GM12878 (cell line): ENCODE measurements at places on chromosomes 16 and 17. TPM values are rescaled to one million over a fixed set of nuclear protein-coding genes. Genes with fewer than 3 reads are reported as not detected.

The PPM1D gene
- 15.9 and 16.9 TPM in 2 replicates for total RNA-seq

The SHISA9 gene
- 0.05 and 0.18 TPM in 2 replicates for total RNA-seq

The CLEC19A gene
- not detected in 2 replicates for total RNA-seq

The NPIPB12 gene
- 26.4 and 32.4 TPM in 2 replicates for total RNA-seq

The CA7 gene
- not detected in 2 replicates for total RNA-seq

The RAB11FIP4 gene
- total RNA-seq = 27.0 and 28.7 TPM in 2 replicates

The C1QTNF1 gene
- 0.21 and 0.56 TPM in 2 replicates for total RNA-seq

The TEKT5 gene
- total RNA-seq = 0.80 and 2.2 TPM in 2 replicates

The PTX4 gene
- not detected in 2 replicates for total RNA-seq

The ZNF200 gene
- total RNA-seq = 8.7 and 10.4 TPM in 2 replicates

The SLC5A11 gene
- not detected in 2 replicates for total RNA-seq

The ATAD5 gene
- total RNA-seq = 16.0 and 18.0 TPM in 2 replicates

The ZFHX3 gene
- total RNA-seq = 7.8 and 8.6 TPM in 2 replicates

The MT1A gene
- not detected in 2 replicates for total RNA-seq

The SLC12A3 gene
- total RNA-seq = 4.8 and 5.2 TPM in 2 replicates

- H3K27ac ChIP-seq = no peak overlapping the region
- peaks cover 8% of the 10 kb centered on the region for H3K4me1 ChIP-seq
- H3K36me3 ChIP-seq = peaks cover 5% of the 10 kb centered on the region; the same call in 1 of the 2 replicates
Measured at GRCh38 chr16:67100569-67101310, 9.0 kb upstream of the PHAF1 start.

- H3K36me3 ChIP-seq = no peaks in the 10 kb centered on the region
- H3K27me3 ChIP-seq = no peaks in the 10 kb centered on the region
- H3K27ac ChIP-seq = no peak overlapping the region
- DNase-seq = no peak
Measured at GRCh38 chr17:57892820-57893595, 43.2 kb upstream of the MRPS23 start.

DNA sequence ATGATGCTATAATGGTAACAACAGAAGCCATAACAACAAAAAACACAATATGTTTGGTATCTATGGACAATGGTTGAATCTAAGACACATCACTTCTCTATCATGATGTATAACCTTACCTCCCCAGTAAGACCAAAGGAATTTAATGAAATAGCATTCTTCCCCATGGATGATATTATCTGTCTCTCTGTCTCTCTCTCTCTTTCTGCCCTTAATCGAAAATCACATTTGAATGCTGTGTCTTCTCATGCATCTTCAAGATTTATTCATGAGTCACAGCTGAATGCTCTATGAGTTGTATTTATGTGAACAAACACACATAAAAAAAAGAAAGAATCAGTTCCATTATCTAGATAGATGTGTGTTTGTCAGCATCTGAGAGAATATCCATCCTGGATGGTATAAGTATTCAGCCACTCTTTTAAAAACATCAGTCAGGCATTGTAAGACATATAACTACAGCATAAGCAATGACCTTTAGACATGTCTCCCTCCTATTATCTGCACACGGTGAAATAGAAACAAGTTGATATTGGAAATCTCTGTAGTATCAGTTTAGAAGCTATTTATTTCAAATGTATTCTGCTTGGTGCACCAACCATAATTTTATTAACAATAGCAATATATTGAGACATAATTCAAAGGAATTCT lies 433.3 kb downstream of the TOX3 start:
- H3K27me3 ChIP-seq = no peaks in the 10 kb centered on the region
- H3K4me1 ChIP-seq = no peaks in the 10 kb centered on the region
- no peak overlapping the region for H3K27ac ChIP-seq
- DNase-seq = no peak
- H3K36me3 ChIP-seq = no peaks in the 10 kb centered on the region

GRCh38 chr17:65727246-65727645 lies 165.8 kb upstream of the AXIN2 start:
- no peak for DNase-seq
- no peaks in the 10 kb centered on the region for H3K27me3 ChIP-seq
- no peak overlapping the region for H3K27ac ChIP-seq
- no peaks in the 10 kb centered on the region for H3K4me1 ChIP-seq

DNA sequence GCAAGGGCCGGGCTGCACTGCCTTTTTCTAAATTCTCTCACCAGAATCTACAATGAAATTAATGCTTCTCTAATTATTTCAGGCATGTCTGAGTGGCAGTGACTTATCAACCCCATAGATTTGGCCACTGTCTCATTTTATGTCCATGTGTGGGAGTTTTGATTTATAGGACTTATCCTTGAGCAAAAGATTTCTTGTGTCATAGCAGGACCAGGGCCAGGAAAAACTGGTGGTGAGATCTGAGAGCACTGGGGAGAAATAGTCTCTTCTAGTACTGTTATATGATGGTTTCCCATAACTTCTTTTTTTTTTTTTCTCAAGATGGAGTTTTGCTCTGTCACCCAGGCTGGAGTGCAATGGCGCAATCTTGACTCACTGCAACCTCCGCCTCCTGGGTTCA lies 1.5 kb upstream of the KRT23 start:
- no peak overlapping the region for H3K27ac ChIP-seq
- H3K4me3 ChIP-seq = no peak overlapping the region
- H3K36me3 ChIP-seq = no peaks in the 10 kb centered on the region
- no peaks in the 10 kb centered on the region for H3K27me3 ChIP-seq
- DNase-seq = no peak
- no peaks in the 10 kb centered on the region for H3K4me1 ChIP-seq

DNA sequence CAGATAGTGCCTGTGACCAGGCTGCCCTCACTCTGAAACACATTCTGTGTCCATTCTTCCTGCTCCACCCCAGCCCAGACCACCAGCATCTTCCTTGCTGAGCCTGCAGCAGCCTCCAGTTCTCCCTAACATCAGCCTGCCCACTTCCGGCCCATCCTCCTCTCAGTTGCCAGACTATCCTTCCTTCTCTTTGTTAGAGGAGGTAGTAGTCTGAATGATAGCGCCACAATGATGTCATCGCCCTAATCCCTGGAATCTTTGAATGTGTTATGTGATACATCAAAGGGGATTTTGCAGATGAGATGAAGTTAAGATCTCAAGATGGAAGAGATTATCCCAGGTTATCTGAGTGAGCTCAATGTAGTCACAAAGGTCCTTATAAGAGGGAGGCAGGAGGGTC lies 3.2 kb upstream of the ZDHHC1 start:
- peaks cover 6% of the 10 kb centered on the region for H3K27me3 ChIP-seq
- H3K4me3 ChIP-seq = no peak overlapping the region
- no peak for DNase-seq
- H3K27ac ChIP-seq = no peak overlapping the region
- H3K36me3 ChIP-seq = no peaks in the 10 kb centered on the region

GRCh38 chr17:72404872-72405271 lies 284.1 kb downstream of the SOX9 start:
- DNase-seq = no peak
- no peaks in the 10 kb centered on the region for H3K27me3 ChIP-seq
- H3K36me3 ChIP-seq = peaks cover 3% of the 10 kb centered on the region
- no peak overlapping the region for H3K4me3 ChIP-seq

GRCh38 chr16:47067203-47067602 lies 76.5 kb downstream of the NETO2 start:
- no peaks in the 10 kb centered on the region for H3K36me3 ChIP-seq
- H3K4me3 ChIP-seq = no peak overlapping the region
- H3K27me3 ChIP-seq = no peaks in the 10 kb centered on the region
- no peak overlapping the region for H3K27ac ChIP-seq
- DNase-seq = no peak

- DNase-seq = no peak
- peaks cover 3% of the 10 kb centered on the region for H3K4me1 ChIP-seq
- no peaks in the 10 kb centered on the region for H3K27me3 ChIP-seq
- no peak overlapping the region for H3K4me3 ChIP-seq
Measured at GRCh38 chr16:77330332-77331042, 104.3 kb downstream of the ADAMTS18 start.

- no peaks in the 10 kb centered on the region for H3K4me1 ChIP-seq
- H3K36me3 ChIP-seq = no peaks in the 10 kb centered on the region
- no peak overlapping the region for H3K27ac ChIP-seq
- H3K27me3 ChIP-seq = no peaks in the 10 kb centered on the region
Measured at GRCh38 chr17:82283208-82283749, 9.8 kb upstream of the CSNK1D start.

DNA sequence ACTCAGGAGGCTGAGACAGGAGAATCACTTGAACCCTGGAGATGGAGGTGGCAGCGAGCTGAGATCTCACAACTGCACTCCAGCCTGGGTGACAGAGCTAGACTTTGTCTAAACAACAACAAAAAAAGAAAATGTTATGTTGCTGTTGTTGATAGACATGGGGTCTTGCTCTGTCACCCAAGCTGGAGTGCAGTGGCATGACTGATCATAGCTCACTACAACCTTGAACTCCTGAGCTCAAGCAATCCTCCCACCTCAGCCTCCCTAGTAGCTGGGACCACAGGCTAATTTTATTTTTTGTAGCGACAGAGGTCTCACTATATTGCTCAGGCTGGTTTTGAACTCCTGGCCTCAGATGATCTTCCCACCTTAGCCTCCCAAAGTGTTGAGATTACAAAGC lies 20.0 kb downstream of the FBXO47 start:
- H3K4me3 ChIP-seq = no peak overlapping the region
- DNase-seq = no peak
- H3K4me1 ChIP-seq = peaks cover 7% of the 10 kb centered on the region; the same call in 1 of the 2 replicates
- no peaks in the 10 kb centered on the region for H3K36me3 ChIP-seq
- H3K27me3 ChIP-seq = no peaks in the 10 kb centered on the region

GRCh38 chr16:26382586-26382985 lies 684.1 kb upstream of the C16orf82 start:
- no peaks in the 10 kb centered on the region for H3K27me3 ChIP-seq
- no peak overlapping the region for H3K27ac ChIP-seq
- H3K4me1 ChIP-seq = no peaks in the 10 kb centered on the region
- DNase-seq = no peak
- no peaks in the 10 kb centered on the region for H3K36me3 ChIP-seq
- no peak overlapping the region for H3K4me3 ChIP-seq

GRCh38 chr17:48565022-48565554 lies 13.1 kb downstream of the HOXB4 start:
- H3K36me3 ChIP-seq = no peaks in the 10 kb centered on the region
- H3K27ac ChIP-seq = no peak overlapping the region
- no peaks in the 10 kb centered on the region for H3K27me3 ChIP-seq
- no peaks in the 10 kb centered on the region for H3K4me1 ChIP-seq
- no peak overlapping the region for H3K4me3 ChIP-seq
- no peak for DNase-seq
